DMS79 treated with DMSO at 0.1 percent for 48 hours (cell line): ENCODE measurements at places on chromosomes 7 and 10.
A peak's percentile ranks its signal among the peaks of the same experiment; 100 is the strongest.

DNA sequence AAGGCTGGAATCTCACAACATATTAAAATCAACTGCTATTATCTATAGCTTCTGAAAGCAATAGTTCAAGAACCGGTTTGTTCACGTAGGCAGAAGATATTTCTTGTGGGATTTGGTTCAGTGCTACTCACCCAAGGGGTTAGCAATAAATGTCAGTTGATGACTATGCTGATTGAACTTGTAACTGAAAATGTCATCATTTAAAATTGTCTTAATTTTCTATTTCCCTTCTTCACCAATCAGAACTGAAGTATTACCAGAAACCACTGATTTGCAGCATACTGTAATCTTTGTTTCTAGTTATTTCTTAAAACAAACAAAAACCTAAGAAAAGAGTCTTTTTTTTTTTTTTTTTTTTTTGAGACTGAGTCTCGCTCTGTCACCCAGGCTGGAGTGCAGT, 46.1 kb downstream of the CPEB3 start:
- DNase-seq: no peak

GRCh38 chr10:102744374-102745051, 765 bp downstream of the WBP1L start:
- DNase-seq: peak; percentile 74

DNA sequence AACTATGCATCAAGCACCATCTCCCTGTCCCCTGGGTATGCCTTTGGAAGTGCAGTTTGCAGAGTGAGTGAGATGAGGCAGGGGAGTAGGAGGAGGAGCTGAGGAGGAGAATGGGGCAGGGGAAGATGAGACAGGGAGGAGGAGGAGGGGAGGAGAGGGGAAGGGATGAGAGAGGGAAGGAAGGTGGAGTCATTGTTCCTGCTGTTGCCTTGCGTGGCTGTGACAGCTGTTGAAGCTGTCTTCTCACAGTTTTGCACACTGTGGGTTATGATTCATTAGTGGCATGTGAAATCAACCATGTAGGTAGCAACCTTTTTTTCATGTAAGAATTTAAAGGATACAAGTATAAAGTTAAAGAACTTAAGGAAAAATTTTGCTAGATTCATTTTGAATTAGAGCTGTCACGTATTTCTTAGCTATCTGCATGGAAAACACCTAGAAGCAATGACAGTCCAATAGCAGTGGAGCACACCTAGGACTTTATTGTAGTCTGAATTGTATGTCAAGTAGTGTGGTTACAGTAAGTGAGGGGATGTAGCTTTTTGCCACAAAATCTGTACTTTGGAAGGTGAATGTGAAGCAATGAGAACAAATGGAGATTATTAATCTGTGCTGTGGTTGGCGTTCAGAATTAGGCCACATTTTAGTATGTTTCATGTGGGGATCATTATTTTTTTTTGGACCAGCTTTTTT, 21.7 kb downstream of the CCM2 start:
- no peak for DNase-seq

DNA sequence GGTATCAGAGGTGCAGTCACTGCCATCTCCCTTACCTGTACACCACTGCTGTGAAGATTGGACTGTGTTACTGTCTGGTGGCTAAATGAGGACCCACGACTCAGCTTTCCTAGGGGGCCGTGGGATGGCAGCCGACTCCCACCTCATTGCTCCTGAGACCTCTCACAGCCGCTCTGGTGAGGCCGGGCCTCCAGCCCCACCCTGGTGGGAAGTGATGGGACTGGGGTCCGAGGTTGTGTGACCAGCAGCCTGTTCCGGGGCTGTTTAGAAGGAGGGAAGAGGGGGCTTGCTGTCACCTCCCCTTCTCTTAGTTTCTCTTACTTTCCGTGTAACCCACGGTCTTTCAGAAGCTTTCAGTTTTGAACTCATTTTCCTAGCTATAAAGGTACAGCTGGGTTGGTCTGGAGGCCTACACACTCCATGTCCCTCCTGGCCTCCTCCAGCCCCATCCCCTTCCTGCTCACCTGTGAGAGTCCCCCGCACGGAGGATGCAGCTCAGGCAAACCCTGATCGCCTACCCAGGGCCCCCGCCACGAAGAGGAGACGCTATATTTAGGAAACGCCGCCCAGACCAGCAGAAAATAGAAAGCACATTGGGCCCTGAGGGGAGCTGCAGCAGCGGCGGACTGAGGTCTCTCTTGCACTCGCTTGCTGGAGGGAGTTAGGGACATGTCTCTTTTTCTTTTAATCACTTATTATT, 4.6 kb downstream of the EMX2 start:
- DNase-seq: no peak

DNA sequence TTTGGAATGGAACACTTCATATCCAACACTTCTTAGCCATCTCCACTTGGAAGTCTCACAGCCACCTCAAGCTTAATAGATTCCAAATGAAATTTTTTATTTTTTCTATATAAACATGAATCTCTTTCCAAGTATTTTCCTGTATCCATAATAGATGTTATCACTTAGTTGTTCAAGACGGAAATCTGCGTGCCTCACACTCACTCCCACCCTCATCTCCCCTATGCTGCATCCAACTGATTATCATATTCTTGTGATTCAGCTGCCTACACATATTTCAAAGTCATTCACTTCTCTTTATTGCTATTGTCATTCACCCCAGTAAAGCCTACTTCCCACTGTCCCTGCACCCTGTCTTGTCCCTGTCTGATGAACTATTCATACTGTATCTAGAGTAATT, 70.2 kb upstream of the MKX start:
- no peak for DNase-seq

GRCh38 chr7:84799106-84799505, 387.8 kb downstream of the SEMA3D start:
- DNase-seq: no peak

DNA sequence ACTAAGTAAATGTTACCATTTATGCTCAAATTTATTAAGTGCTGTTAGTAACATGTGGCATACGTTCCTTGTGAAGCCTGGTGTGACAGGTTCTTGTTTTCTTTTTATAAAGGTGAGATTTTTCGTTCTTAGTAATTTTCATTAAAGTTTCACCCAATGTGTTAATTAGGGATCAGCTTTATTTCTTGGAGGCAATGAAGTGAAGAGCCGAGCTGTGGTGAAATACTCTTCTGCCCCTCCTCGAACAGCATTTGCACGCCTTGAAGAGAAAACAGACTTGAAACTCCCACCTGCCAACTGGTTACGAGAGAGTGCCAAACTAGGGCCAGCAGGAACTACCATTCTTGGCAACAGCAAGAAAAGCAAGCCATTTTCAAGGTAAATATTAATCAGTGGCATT, 1.5 kb downstream of the EDRF1 start:
- no peak for DNase-seq

DNA sequence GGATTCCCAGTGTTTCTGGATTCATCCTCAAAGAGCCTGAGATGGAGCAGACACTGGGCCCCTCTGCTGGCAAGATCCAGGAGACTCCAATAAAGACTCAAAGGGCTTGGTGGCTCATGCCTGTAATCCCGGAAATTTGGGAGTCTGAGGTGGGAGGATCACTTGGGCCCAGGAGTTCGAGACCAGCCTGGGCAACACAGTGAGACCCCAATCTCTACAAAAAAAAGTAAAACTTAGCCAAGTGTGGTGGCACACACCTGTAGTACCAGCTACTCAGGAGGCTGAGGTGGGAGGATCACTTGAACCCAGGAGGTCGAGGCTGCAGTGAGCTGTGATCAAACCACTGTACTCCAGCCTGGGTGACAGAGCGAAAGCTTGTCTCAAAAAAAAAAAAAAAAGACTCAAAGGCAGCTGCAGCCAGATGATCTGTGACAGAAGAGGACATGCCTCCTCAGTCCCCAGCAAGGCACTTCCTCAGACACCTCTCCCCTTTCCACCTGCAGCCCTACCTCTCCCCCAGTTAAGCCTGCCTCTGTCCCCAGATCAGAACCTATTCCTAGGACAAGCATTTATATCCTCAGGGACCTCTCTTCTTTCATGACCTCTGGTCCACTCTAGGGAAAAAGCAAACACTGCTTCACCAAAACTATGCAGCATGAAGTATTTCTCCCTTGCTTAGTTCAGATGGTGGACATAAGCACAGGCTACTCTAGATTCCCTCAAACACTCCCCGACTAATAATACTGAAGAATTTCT, 27.9 kb downstream of the PDLIM1 start:
- DNase-seq: no peak
